ENCODE measurements at places on chromosomes 4 and X.

DNA sequence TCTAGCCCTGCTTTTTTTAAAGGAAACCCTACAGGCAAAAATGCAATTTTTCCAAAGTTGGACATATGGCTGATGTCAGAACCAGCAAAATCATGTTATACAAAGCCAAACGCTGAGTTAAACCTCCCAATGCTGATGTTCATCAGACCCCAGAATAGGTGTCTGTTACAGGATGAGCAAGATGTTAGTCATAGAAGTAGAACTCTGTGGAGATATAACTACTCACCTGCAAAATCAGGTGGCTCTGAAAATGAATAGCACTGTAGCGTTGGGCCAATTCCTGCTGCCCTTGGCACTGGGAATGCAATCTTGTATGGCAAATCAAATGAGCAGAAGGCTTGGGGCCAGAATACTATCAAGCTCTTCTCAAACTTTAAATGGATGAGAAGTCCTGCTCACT, 634.1 kb downstream of the RPA4 start:
- DNase-seq = no peak

DNA sequence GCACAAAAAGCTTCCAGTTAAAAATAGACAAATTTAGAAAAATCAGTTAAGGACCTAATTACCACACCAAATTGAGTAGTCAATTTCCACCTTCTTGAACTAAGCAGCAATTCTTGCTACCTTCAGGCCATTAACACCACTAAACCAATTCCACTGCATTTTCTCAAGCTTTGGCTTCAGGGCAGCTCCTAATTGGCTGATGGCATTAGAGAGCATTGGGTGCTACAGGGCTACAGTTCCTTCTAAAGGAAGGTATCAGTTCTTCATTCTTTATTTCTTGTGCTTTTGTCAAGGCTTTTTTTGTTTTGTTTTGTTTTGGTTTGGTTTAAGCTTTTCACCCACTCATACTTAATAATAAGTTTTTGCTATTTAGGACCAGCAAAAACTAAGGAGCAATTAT, 90.2 kb upstream of the FAM241A start:
- no peak for DNase-seq

DNA sequence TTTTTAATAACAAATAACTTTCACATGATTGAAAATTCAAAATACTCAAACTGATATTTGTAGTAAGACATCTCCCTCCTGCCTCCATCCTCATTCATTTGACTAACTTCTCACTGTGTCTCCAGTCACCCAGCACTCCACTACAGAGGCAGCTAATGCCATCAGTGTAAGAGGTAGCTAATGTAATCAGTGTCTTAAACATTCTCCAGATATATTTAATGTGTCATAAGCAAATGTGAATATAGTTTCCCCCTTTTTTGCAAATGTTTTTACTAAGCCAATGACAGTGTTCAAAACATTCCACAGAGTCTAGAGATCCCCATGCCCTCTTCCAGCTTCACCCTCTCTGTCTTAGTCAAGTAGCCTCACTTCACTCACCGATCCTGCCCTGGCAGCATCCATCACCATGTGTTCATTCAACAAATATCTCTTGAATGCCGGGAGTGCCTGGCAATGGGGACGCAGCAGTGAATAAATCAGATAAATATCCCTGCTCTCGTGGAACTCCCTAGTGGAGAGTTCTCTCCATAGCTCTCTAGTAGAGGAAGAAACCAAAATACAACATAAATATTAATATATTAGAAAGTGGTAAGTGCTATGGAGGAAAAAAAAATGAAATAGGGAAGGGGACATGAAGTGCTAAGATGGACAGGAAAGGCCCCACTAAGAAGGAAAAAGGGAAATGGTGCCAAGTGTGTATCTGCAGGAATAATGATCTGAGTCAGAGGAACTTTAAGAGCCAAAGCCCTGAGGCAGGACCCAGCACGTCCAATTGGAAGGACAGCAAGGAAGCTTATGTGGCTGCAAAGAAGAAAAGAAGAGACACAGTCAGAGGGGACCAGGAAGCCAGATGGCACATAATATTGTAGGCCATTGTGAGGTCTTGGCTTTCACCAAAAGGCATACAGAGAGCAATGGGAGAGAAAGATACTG, 18.7 kb downstream of the SCFD2 start:
- DNase-seq = no peak

- DNase-seq = no peak
Measured at GRCh38 chrX:104679175-104679574, 113.2 kb downstream of the IL1RAPL2 start.

- DNase-seq = no peak
Measured at GRCh38 chr4:121360495-121360894, 20.3 kb downstream of the QRFPR start.

- no peak for DNase-seq
Measured at GRCh38 chr4:10732914-10733415, 48.4 kb upstream of the CLNK start.

DNA sequence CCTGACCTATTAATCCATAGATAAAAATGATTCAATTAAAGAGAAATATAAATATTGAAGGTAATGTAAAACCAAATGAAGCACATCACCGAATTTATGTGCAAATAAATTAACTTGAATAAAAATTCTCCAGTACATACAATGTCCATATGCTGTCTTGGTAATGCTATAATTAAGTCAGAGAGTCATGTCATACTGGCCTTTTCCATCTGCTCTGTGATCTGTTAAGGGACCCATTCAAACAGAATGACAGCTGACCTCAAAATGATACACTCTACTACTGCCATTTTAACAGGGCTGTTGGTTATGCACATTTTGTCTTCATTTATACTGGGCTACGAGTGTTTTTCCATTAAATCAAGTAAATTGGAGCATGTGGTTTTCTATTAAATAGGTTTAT, 99.3 kb downstream of the TEX13A start:
- DNase-seq = no peak

GRCh38 chrX:19121898-19122640, at the start of gene ADGRG2:
ADGRG2 (minus strand) TSS chrX:19122468; CDS start chrX:19068834, 53,634 bp downstream.
- DNase-seq = no peak

DNA sequence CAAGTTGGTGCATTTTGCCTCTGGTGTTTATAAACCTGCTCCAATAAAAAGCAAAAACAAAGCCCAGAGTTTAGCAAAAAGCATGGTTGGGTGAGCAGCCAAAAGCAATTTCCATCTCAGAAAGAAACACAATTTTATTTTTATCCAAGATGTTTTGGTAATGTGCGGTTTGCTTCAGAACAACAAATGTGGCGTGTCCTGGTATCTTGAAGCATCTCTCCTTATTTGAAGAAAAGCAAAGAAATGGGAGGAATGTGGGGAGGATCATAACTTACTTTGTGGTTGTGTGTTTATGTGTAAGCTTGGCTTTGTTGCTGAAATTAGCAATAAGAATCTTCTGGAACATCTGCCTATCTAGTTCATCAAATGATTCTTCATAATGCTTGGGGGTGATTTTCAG, 88.3 kb upstream of the DDX3X start:
- no peak for DNase-seq

GRCh38 chr4:59127006-59127405, 2016.8 kb upstream of the IGFBP7 start:
- no peak for DNase-seq

DNA sequence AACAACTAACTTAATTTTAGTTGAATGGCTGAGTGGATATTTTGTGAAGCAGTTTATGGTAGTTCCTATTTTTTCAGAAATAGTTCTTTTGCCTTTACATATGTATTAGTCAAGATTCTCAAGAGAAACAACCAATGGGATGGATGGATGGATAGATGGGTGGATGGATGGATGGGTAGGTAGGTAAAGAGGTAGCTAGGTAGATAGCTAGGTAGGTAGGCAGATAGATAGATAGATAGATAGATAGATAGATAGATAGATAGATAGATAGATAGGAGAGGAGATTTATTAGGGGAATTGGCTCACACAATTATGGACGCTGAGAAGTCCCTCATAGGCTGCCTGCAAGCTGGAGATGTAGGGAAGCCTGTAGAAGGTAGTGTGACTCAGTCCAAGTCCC, 74.0 kb upstream of the NUDT6 start:
- DNase-seq = no peak

DNA sequence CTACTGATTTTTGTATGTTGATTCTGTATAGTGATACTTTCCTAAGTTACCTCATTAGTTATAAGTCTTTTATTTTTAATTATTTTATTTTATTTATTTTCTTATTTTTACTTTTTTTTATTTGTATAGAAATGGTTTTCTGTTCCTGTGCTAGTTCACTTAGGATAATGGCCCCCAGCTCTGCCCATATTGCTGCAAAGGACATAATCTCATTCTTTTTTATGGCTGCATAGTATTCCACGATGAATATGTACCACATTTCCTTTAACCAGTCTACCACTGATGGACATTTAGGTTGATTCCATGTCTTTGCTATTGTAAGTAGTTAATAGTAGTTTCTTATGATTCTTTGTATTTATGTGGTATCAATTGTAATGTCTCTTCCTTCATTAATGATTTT, 31.5 kb upstream of the GK2 start:
- DNase-seq = no peak

DNA sequence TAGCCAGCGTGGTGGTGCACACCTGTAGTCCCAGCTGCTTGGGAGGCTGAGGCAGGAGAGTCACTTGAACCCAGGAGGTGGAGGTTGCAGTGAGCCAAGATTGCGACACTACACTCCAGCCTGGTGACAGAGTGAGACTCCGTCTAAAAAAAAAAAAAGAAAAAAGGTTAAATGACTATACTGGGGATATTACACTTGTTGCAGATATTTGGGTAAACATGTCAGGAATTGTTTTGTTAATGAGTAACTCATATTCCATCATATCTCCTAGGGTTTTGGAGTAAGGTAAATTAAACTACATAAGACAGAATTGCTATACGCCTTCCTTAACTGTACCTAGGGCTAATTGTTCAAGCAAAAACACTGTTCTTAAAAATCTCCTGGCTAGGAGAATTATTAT, 291.4 kb upstream of the IGFBP7 start:
- DNase-seq = no peak

- no peak for DNase-seq
Measured at GRCh38 chr4:169107528-169107927, 97.5 kb upstream of the CBR4 start.

DNA sequence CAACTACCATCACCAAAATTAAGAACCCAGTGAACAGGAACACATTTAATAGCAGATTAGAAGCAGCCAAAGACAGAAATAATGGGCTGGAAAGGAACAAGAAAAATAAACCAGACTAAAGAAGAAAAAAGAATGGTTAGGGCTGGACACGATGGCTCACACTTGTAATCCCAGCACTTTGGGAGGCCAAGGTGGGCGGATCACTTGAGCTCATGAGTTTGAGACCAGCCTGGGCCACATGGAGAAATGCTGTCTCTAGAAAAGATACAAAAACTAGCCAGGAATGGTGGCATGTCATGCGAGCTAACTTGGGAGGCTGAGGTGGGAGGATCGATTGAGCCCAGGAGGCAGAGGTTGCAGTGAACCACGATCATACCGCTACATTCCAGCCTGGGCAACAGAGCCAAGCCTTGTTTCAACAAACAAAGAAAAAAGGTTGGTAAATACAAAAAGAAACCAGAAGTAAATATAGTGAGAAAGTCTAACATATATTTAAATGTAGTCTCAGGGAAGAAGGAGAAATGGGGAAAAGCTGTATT, 102.0 kb downstream of the AFAP1 start:
- no peak for DNase-seq

- no peak for DNase-seq
Measured at GRCh38 chr4:99043346-99043745, 45.2 kb downstream of the ADH5 start.

DNA sequence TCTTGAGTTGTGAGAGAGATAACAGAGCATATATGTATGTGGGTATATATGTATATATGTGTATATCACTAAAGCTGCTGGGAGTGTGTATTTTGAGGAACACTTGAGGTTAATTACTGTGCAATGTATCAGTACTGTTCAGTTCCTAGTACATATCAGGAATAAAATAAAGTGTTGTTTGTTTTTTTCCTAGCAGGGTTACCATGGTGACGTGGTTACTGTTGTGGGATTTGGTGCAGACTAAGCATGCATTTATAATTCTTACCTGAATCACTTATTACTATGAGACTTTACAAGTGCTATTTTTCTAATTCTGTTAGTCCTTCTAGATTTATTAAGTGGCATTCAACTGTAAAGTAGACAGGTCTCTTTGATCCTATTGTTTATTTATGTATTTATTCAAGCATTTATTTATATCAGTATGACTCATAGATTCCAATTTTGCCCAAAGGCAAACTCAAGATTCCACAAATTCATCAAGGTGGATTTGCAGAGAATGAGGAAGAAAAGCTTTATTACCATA, 26.9 kb upstream of the BEX4 start:
- no peak for DNase-seq

DNA sequence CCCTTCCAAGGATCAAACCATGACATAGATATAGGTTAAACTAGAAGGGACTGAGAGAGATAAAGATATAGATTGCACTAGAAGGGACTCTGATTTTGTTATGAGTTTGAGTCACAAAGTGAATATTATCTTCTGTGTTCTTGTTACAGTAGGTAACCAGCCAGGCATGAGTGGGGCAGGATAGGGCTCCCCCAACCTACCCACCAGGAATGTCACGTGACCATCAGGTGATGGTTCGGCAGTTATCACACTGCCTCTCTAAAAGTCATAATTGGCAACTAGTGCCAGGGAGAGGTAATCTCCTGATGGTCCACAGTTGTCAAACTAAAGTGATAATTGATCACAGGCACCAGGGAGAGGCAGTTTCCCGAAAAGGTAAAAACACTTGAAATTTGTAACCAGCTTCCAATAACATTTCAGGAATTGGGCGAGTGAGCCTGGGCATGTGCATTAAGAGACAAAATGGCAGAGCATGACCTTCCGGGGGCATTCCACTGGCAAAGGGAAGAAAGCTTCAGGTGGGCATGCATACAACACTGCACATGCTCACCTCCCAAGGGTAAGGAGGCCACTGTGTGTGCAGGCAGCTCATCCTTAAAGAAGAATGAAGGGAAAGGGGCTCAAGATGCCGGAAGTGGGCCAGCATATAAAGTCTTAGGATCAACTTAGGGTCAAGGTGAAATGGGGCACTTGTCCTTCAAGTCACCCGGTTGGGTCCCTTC, 533.6 kb upstream of the HTR2C start:
- no peak for DNase-seq

GRCh38 chr4:147367891-147368290, 113.0 kb upstream of the EDNRA start:
- DNase-seq = no peak

DNA sequence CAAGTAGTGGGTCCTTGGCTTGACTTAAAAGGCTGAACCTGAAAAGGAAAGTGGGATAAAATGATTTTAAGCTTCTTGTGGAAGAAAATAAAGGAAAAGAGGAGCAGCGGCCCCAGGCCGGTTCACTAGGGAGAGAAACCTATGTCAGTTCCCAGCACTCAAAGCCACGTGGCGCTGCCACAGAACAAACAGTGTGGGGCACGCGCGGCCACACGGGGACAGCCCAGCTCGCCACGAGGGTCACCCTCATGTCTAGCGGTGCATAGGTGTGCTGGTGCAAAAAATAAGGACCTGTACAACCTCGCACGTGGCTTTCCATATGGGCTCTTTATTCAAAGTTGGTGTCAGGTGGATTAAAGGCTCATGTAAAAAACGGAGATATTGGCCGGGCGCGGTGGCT, 17.1 kb downstream of the MSANTD1 start:
- no peak for DNase-seq

- no peak for DNase-seq
Measured at GRCh38 chr4:86376850-86377249, 17.0 kb upstream of the MAPK10 start.

Measured in stimulated activated CD8-positive, alpha-beta memory T cell treated with anti-CD3 and anti-CD28 coated beads, Interleukin-7, amount 100 ng/mL, for 1 hour (primary cell).